H7 (cell line): ENCODE measurements at places on chromosomes 3 and 15. TPM values are rescaled to one million over a fixed set of nuclear protein-coding genes. Genes with fewer than 3 reads are reported as not detected.

The TIGIT gene
- total RNA-seq, result not detected in 2 replicates

The ALDH1L1 gene
- total RNA-seq, result 0.15 and 0.28 TPM in 2 replicates

The ITIH1 gene
- not detected in 2 replicates for total RNA-seq

The GPR62 gene
- total RNA-seq, result 0.14 TPM in 1 of 2 replicates, not detected in the other

- no peak for DNase-seq
These were observed 13.1 kb upstream of the SNX22 start for GRCh38 chr15:64138331-64138941.

- DNase-seq, result no peak
These were observed 8.4 kb downstream of the PIK3R4 start for GRCh38 chr3:130738241-130738640.

DNA sequence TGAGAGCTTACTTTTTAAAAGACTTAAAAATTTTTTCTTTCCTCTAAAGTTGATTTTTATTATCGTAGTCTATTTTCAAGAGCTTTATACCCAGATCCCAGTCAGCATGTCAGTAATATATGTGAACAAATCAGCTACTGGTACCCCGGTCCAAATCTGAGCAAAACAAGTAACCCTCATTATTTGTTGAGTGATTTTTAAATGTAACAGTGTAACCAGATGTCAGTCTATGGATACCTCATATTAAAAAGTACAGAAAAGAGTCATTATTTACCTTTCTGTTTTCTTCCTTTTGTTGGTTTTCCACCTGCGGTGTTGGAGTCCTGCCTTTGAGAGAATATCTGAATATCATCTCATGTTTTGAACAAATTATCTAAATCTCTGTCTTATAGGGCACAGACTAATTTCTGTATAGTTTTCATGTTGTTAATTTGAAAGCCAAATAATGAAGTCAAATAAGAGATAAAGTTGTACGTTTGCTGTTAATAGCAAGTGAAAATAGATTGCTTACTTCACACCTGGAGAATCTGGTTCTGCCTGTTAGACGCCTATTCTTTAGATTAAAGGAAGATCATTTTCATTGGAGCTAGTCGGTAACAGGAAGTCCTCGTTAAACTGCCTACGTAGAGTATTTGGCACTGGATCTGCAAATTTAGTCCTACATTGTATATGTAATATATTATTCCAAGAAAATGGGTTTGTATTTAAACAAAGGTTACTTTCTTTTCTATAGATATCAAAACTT lies at the start of gene STX19:
Gene STX19 (minus strand): TSS at position 505 of the 745 bp plus-strand sequence. CDS start 13,328 bp downstream, outside the sequence.
- no peak for DNase-seq

DNA sequence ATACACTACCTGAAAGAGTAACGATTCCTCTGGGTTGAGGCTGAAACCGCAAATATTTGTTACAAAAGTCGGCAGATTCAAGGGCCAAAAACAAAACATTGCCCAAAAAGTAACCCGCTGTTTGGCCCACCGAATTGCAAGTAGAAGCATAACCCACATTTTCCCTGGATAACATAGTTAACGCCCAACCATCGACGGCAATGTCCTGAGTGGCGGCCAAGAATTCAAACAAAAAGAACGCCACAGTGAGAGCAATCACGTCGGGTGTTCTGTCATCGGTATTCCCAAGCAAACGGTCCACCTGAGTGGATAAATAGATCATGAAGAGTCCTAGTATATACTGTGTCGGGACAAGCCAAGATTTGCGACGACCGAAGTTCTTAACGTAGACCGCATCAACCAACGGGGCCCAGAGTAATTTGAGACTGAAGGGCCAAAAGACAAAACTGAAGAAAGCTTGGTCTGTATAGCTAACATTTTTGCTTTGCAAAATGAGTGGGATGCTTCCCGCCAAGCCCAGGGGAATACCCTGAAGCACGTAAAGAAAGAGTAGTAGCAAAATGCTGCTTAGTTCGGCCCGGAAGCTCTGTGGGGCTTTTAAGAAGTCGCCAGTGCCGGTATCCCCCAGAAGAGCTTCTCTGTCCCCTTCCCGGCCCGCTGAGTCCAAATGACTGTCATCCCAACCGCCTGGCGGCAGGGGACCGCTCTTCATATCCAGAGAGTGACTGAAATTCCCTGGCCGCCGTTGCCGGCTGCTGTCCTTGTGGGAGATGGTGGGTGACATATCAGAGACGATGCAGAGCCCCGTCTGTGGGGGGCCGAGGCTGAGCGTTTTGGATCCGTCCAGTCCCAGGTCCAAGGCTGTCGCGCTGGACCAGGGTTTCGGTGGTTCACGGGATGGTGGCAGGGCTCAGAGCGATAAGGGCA lies 750 bp downstream of the SLC33A1 start:
- DNase-seq, result no peak

GRCh38 chr3:23455775-23456174 lies 252.6 kb downstream of the UBE2E2 start:
- no peak for DNase-seq

- DNase-seq, result peak; percentile 67
These were observed 984 bp upstream of the RPP25 start for GRCh38 chr15:74957476-74958035.

GRCh38 chr3:52433328-52433995 lies 11.4 kb downstream of the SEMA3G start:
- peak; percentile 55 for DNase-seq

DNA sequence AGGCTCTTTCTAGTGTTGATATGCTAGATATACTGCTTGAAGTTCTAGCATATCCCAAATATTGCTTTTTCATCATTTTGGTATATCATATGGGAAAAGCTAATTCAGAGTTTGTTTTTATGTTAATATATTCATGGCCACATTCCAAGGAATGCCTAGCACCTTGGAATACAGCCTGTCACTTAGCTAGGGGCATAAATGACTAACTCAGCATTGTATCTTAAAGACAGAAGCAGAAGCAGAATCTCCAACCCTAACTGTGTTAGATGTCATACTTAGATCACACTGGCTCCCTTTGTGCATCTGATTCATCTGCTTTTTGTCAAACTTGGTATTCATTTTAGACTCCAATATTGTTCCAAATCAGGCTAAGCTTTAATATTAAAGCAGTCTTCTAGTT lies 130.8 kb upstream of the TSPAN3 start:
- no peak for DNase-seq

DNA sequence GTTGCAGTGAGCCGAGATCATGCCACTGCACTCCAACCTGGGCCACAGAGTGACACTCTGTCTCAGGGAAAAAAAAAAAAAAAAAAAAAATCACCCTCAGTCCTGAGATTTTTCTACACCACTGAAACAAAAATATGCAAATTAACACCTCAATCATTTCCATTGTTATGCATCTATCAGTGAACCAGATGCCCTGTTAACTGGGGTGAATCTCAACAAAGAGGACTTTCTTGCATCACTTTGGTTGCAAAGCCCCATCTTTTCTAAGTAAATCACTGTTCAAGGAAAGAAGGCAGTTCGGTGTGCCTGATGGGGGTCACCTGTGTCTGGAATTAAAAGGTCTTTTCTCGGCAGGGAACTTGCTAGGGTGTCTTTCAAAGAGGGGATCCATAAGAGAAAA lies 421.6 kb downstream of the EPHB1 start:
- no peak for DNase-seq

- DNase-seq, result no peak
These were observed 27.4 kb downstream of the PHC3 start for GRCh38 chr3:170154084-170154483.

- no peak for DNase-seq
These were observed 512.3 kb upstream of the MDFIC2 start for GRCh38 chr3:70824773-70825172.
